ENCODE measurements at places on chromosomes 16 and 17.

DNA sequence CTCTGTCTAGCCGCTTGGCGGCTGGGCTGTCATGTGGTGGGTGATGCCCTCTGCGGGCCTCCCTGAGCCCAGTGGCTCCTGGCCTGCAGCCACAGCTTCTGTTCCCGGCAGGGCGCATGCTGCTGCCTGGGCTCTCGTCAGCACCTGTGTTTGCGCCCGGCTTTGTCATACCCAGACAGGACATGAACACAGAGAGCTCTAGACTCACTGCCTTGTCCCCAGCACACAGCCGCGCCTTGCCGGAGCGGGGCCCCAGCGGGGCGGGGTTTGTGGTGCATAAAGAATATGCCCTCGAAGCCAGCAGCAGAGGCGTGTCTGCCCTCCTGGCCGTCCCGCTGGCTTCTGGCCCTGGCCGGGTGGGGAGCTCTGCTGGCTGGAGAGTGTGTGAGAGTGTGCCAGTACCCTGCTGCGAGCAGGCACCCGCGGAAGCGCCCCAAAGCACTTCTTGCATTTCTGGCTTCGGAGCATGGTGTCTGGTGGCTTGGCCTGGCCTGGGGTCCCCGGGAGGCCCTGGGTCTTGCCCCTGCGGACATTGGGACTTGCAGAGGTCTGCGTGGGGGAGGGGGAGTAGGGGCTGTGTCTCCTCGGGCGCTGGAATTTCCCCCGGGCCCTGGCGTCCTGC, 14.4 kb downstream of the ASPSCR1 start:
- peak; percentile 31 for DNase-seq

DNA sequence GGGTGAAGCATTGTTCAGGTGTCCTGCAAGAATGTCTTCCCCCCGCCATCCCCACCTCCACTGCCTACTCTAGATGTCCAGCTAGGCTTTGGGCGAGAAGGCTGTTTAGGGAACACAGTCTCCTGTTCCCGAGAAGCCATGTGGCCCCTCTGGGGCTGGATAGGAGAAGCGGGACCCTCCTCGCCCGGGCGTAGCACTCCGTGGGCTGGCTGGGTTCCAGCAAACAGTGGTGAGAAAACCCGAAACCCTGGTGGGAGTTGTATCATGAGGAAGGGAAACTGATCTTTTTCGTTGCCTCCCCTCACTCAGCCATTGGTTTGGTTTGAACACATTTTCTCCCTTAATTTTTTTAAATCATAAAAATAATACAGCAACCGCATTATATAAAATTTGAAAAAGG, 56.6 kb downstream of the IRF8 start:
- no peak for DNase-seq

DNA sequence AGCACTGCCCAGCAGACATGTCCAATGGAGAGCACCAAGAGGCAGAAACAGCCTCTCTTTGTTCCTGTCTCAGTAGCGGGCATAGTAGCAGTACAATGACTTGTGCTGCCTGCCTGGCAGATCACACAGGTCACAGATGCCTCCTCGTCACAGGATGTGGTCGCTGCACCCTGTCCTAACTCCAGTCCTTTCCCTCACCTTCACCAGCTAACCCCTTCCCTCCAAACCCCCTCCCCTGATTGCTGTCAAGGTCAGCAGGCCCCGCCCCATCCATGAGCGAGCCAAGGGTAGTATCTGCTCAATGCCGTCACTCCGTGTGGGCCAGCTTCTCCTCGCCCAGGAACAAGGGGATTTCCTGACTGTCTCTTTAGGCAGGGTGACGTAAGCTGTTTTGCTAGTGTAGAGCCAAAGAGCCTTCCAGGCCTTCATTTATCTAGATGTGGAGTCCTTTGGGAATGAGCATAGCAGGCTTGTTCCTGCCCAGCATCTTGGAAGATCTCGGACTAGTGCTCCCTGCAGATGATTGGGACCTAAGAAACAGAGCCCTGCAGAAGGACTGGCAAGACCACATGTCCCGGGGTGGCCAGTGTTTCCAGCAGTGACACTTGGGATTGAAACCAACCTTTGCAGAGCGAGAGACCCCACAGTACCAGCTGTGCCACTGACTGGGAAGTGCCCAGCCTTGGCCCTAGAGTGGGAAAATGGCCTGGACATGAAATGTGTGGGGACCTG, 75.9 kb upstream of the TNRC6C start:
- no peak for DNase-seq

- DNase-seq, result no peak
Observed at GRCh38 chr17:7943291-7943690, 11.3 kb downstream of the CNTROB start.

DNA sequence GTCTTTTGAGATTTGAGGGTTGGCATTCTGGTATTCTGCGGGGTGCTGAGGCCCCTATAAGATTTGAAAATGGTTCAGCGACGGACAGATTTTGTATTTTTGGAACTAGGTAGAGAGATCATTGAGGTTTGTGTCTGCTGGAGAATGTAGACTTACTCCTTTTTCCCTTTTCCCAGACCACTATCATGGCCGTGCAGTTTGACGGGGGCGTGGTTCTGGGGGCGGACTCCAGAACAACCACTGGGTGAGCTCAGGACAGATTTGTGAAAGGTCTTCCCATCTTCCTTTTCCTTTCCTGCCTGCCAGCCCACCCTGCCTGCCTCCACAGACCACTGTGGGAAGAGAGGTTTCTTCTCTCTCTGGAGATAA, 572 bp downstream of the PSMB6 start:
- DNase-seq, result peak; percentile 56

DNA sequence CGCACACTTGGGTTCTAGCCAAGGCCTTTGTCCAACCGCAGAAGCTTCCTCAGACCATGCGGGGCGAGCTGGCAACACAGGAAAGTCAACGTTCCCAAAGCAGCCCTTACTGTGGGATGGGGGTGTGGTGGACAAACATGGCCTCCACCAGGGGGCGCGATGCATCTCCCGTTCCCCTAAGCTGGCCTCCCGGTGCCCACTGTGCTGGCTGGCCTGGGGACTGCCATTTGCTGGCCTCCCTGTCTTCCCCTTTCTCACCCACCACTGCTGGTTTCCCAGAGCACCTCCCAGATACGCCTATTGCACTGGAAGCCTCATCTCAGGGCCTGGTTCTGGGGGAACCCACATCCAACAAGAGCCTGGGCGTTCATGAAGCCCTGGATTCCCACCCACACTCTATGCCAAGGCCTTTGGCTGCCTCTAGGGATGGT, 145.3 kb downstream of the IRF8 start:
- DNase-seq, result peak; percentile 58

- no peak for DNase-seq
Observed at GRCh38 chr17:66411520-66411919, 109.1 kb downstream of the PRKCA start.

DNA sequence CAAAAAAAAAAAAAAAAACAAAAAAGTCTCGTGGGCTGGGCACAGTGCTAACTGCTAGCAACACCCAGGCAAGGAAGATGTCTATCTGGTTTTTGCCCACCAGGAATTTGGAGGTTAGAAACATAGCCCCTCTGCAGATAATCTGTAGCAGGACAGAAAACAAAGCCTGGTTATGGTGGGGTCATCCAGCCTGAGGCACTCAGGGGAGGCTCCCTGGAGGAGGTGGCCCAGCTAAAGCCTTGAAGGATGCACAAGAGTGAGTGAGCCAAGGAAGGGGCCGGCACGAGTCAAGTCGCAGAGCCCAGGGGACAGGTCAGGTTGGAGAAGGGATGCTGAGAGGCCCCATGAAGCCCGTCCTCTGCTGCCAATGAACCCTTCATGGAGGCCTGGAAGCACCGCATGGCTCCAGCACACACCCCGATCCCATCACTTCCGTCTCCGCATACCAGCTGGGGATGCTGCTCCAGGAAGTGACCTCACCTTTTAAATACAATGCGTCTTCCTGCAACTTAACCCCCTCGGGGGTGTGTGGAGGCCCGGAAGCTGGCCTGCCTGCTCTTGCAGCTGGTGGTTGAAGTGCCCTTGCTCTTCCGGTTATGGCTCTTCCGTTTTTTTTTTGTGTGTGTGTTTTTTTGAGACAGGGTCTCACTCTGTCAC, 86.5 kb downstream of the ENGASE start:
- DNase-seq, result no peak

DNA sequence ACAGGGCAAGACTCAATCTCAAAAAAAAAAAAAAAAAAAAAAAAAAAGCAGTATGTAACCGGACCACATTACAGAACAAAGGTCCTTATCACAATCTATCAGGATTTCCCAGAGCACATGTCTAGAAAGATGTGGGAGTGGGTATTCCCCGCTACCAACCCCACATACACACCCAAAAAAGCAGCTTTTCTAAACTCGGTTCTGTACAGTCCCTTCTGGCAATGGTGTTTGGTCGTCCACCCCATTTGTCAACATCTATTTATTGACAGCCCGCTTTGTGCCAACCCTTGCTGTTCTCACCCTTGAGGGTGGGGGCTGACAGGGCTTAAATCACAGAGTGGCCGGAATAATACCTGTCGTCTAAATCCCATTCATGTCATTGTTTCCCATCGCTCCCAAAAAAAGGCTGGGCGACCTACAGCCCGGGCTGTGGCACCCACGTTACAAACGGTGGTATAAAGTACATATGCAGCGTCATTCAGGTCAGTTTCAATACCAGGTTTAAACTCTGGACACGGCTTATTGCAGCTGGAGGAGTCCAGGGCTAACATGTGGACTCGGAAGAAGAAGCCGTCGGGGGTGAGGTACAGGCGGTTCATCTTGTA, 3.6 kb downstream of the C17orf58 start:
- DNase-seq, result no peak

GRCh38 chr17:29665481-29665810, 42.7 kb upstream of the CORO6 start:
- no peak for DNase-seq

DNA sequence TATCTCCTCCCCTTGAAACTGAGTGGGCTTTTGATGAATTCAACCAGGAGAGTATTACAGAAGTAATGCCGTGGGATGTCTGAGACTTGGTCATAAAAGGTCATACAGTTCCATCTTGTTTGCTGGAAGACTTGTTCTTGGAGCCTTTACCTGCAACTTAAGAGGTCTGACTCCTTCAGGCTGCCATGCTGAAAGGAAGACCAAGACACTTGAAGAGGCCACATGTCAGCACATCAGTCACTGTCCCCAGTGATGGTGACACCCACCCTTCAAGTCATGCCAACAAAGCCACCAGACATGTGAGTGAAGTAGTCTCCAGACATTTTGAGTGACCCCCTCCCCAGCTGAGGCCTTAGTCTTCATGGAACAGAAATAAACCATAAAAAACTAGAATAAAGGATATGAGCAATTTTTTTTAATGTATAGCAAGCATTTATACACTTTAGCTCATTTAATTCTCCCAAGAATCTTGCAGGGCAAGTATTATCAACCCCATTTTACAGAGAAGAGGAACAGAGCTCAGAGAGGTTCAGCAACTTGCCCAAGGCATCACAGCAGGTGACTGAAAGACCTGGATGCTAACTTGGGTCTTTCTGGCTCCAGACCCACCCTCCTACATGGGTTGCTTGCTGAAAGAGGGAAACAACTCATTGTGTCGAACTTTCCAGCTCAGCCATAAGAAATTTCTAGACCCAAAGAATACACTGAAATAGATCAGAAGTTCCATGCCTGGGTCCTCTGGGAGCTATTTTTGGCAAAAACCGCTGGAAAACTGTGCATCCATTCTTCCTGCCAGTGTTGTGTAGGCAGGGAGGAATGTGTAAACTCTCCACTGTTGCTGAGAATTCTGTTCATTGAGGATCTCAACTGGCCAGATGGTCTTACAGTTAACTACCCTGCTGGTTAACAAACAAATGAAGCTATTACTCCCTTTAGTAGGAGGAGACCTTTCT, 38.1 kb downstream of the SOCS1 start:
- DNase-seq, result no peak

GRCh38 chr17:67150826-67151225, 94.2 kb downstream of the HELZ start:
- no peak for DNase-seq

DNA sequence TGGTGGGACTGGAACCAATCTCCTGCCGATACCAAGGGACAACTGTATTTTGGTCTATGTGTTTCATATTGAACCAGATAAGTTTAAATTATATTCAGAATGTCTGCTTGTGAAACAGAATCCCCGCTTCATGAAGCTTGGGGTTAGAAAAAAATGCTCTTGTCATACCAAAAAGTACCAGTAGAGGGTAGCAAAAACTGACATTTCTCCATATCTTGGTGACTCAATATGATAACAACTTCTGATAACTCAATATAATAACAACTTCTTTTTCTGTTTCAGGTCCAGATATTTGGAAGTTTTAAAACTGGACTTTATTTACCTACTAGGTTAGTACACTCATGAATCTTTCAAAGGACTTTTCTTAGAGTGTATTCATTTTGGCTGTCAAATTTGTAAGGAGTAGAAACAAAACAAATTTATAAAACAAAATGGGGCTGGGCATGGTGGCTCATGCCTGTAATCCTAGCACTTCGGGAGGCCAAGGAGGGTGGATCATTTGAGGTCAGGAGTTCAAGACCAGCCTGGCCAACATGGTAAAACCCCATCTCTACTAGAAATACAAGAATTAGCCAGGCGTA, 52.3 kb upstream of the ADCY7 start:
- peak; percentile 83 for DNase-seq

- DNase-seq, result no peak
Observed at GRCh38 chr17:6455321-6455705, 11.1 kb downstream of the PIMREG start.

- no peak for DNase-seq
Observed at GRCh38 chr17:53626286-53626685, 196.4 kb upstream of the KIF2B start.

- DNase-seq, result no peak
Observed at GRCh38 chr16:53216798-53217197, 162.0 kb downstream of the CHD9 start.

DNA sequence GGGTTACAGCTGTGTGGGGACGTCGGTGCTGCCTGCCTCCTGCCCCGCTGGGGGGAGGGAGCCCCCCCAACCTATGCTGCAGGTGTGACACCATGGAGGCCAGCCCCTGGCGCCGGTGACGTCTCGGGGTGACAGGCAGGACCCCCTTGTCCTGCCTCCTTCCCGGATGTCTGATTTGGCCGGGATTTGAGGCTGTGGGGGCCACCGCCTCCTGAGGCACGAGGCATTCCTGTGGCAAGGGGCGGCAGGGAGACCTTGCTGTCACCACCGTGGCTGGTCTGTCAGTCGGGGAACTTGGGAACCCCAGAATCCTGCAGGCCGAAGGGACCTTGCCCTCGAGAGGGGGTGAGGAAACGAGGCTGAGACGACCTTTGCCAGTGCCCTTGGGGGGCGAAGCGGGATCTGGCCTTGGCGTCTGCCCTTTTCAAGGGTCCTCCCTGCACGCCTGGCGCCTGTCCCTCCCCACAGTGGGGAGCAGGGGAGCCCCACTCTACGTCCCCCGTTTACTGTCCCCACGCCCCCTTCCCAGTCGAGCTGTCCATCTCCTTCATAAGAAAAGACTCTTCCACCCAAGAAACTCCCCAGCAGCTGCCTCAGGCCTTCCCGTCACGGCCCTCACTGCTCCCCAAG, 74.4 kb downstream of the METRNL start:
- DNase-seq, result no peak

Measured in hematopoietic multipotent progenitor cell treated with erythropoietin and hydrocortisone succinate and interleukin-3 and kit ligand, for 15 days (in vitro differentiated cells).